Stimulated activated CD4-positive, alpha-beta T cell treated with anti-CD3 and anti-CD28 coated beads, TNF-alpha, amount 100 ng/mL, for 4 hours (primary cell): ENCODE measurements at places on chromosomes 2 and 18.

- DNase-seq, result no peak
Measured at GRCh38 chr2:27717070-27717795, 53.5 kb downstream of the SLC4A1AP start.

DNA sequence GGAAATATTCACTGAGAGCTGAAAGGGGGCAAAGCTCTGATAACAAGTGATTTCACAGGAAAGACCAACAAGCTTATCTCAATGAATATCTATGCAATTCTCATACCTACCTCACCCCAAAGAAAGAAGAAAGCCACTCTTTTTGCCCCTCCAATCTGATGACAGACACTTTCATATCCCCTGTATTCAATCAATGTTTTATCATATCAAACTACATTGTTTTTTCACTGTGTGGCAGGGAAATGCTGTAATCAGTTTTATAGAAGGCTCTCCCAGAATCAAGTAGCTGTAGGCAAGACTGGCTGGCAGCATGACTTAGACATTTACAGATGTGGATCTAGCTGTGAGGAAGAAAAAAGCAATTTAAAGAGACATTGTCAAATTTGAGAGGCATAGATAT, 81.3 kb upstream of the PIK3C3 start:
- DNase-seq, result no peak

GRCh38 chr2:48221846-48222516, 308.0 kb upstream of the STON1 start:
- no peak for DNase-seq

GRCh38 chr2:161111531-161111930, 48.7 kb upstream of the TANK start:
- no peak for DNase-seq

DNA sequence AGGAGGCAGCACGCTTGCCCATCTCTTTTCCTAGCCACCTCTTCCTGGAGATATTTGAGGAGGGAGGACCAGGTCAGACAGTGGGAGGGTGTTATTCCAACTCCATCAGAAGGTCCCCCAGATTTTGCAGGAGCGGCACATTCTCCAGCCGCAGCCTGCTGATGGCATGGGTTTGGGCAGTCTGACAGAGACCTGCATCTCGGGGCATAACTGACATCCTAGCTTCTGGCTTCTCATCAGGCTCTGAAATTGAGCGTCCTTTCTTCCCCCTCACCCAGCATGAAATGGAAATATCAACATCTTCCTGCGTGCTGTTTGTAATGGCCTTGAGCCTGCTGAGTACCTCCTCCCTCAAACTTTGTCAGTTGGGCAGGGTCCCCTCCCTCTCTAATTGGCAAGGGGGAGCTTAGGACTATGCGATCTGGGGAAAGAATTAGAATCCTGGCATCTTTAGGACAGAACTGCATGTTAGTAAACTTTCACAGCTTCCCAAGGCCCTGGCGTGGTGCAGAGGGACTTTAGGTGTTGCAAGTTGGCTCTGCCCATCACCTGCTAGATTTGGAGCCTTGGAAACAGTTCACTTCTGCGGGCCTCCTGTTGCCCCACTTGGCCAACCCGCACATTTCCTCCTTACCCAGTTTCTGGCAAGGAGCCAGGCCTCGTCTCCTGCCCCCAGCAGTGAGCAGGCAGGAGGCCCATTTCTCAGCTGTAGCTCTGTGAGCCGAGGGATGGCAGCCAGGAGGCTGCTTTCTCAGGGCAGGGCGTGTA, 2.2 kb downstream of the ITM2C start:
- DNase-seq, result no peak

- DNase-seq, result peak; percentile 9
Measured at GRCh38 chr2:84302513-84303412, 156.3 kb downstream of the SUCLG1 start.

DNA sequence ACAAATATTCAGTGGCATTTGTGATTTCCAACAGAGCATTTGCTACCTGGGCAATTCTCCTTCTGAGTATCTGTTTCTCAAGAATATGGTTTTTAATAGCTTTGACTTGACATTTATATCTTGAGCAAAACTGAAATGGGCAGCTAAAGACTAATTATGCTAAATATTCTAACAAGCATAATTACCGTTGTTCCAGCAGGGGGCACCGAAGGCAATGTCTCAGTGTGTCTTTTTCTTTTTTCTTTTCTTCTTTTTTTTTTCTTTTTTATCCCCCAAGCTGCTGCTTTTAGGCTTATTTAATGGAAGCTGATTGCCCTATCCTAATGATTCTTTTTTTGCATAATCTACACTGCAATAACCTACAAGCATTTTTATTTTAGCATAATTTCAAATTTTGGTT, 138.9 kb upstream of the NABP1 start:
- DNase-seq, result no peak

DNA sequence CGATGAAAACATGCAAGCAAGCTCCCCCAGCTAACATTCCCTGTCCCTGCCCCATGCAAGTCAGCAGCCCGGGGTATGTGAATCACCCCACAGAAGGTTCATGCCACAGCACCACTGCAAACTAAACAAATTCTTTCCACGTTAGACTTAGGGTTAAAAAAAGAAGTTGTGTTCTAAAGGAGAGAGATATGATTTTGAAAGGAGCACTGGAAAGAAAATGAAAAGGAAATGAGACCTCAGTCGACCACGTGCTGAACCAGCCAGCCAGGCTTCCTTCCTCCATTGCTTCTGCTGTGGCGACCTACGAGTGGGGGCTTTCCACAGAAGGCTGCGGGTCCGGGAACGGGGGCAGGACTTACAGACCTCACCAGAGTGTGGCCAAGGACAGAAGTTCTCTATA, 52.0 kb downstream of the ARL4C start:
- peak; percentile 36 for DNase-seq

GRCh38 chr18:53543711-53544110, 680.8 kb downstream of the MBD2 start:
- no peak for DNase-seq

GRCh38 chr2:239533569-239534316, 132.9 kb upstream of the HDAC4 start:
- DNase-seq, result no peak

GRCh38 chr2:222577341-222577740, 78.6 kb downstream of the FARSB start:
- no peak for DNase-seq

DNA sequence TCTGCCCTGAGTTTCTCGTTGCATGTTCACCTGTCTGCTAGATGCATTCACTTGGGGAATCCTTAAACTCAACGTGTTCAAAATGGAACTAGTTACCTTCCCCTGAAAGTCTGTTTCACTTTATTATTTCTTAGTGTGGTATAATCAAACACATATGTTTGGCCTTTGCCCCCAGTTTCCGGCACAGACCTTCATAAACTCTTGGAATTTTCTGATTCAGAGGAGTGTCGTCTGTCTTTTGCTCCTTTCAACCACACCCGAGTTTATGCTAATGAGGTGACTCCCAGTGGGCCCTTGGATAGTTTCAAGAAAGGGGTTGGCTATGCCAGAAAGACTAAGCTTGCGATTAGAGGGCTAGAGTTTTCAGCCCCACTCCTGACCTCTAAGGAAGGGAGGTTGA, 198.9 kb downstream of the CDCA7 start:
- no peak for DNase-seq

- DNase-seq, result no peak
Measured at GRCh38 chr2:220678943-220679342, 893.2 kb downstream of the EPHA4 start.

GRCh38 chr2:3575534-3576262, 638 bp downstream of the RPS7 start:
- DNase-seq, result peak; percentile 5

DNA sequence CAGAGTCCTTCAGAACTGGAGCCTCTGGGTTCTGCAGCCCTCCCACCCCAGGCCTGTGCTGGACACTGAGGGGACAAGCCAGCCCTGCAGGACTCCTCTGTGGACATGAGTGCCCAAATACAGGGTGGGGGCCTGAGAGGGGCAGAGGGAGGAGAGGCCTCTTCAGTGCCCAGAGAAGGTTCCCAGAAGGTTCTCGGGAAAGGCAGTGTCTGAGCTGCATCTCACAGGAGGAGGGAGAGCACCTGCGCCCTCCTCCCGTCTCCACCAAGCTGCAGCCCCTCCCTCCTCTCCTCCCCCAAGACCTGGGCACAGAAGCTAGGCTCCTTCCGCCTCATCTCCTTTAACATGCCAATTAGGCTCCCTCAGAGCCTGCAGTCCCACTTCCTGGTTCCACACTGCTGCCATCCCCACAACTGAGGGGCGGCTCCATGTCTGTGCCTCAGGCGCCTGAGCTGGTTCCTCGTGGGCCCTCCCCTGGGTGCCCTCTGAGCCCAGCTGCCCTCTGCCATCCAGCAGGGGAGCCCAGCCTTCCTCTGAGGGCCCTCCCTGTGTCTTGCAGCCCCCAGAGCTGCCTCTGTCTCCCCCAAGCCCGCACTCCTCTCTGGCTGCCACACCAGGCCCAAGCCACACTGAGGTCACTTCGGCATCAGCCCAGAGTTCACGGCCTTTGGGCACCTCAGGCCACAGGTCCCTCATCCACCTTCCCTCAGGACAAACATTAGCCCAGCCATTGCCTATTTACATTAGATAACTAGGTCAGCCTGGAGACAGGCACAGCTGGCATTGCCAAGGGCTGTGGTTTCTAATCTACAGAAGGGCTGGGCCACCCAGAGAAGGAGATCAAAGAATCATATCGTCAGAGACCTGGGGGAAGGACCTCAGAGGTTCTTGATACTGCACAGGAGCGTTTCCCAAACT, 28.9 kb downstream of the KCNK3 start:
- DNase-seq, result no peak

DNA sequence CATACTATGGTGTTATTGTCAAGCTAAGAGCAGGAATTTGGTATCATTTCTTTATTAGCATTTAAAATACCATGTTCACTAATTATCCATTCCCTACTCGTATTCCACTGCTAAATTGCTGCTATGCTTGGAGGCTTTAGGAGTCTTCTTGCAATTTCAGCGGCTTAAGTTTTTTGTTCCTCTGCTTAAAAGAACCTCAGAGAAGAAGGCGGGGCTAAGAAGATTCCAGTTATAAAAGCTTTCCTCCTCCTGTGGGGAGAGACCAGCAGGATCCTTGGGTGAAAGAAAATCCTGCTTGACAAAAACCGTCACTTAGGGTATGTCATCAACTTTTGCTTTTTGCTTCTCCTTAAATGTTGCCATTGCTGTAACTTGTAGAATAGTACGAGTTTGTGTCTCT, at the start of gene TRPM8:
TSS of gene TRPM8 (plus strand) at position 258 of the 400 bp plus-strand sequence. CDS start 9,165 bp downstream, outside the sequence.
- DNase-seq, result no peak

- DNase-seq, result no peak
Measured at GRCh38 chr2:22894761-22895160, 490.2 kb upstream of the KLHL29 start.

DNA sequence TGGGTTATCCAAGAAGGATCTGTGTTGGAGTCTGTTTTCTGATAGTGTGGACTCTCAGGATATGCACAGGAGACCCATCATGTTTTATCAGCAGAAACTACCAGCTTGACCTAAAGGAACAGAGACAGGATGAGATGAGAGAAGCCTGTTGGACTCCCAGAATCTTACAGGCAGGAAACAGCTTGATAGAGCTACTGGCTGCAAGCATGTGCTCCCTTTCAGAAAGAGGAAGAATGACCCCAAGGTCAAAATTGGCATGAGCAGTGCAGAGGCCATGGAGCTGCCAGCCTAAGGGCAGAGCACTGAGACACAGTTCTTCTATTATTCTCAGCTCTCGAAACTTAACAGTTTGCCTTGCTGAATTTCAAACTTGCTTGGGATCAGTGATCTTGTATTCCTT, 135.2 kb upstream of the NFATC1 start:
- DNase-seq, result no peak

DNA sequence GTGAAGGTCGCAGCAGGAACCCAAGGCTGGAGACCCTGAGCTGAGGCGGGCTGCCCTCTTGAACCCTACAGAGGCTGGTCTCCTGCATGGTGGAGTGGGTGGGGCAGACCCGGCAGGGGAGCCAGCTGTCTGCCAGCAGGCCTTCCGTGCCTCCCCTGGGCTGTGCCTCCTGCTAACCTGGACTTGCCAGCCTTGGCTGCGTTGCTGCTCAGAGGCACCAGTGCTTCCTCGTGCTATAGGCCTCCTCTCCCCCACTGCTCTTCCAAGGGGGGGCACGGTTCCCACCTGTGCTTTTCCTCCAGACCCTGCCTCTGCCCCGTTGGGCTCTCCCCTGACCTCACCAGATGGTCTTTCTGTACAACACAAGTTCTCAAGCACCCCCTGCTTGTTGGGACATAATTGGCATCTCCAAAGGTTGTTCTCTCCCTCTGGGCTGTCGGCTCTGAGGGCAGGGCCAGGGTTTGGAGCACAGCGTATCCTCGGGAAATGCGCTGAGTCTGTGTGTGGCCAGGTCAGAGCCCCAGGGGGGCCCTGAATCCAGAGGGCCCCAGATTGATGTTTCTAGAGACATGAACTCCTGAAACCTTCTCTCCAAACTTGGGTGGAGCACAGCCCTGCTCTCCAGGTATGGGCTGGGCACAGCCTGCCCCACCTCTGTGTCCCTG, 6.7 kb downstream of the ARHGEF4 start:
- no peak for DNase-seq

- DNase-seq, result no peak
Measured at GRCh38 chr18:70021498-70021897, 73.8 kb upstream of the CD226 start.

DNA sequence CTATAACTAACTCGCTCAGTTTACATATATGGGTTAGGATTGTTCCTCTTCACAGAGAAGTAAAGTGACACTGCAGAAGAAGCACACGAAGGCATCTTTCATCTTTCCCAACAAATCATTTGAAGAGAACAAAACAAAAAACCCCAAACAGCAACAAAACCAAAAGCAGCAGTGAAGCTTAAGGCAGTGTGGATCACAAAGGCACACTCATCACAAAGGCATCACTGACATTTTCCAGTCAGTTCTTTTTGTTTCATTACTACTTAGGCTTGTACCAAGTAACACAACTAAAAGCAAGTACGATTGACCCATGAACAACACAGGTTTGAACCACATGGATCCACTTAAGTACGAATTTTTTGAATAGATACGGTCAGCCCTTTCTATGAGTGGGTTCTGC, 75.7 kb downstream of the RNF152 start:
- DNase-seq, result no peak

GRCh38 chr18:9628984-9629383, 14.6 kb upstream of the PPP4R1 start:
- no peak for DNase-seq

DNA sequence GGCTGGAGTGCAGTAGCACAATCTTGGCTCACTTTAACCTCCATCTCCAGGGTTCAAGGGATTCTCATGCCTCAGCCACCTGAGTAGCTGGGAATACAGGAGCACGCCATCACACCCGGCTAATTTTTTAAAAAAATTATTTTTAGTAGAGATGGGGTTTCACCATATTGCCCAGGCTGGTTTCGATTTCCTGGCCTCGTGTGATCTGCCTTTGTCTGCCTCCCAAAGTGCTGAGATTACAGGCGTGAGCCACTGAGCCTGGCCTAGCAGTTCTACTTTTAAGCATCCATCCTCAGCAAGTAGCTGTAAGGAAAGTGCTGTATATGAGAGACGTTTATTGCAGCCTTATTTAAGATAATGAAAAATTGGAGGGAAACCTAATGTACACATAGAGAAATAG, 79.7 kb downstream of the ZDBF2 start:
- no peak for DNase-seq

DNA sequence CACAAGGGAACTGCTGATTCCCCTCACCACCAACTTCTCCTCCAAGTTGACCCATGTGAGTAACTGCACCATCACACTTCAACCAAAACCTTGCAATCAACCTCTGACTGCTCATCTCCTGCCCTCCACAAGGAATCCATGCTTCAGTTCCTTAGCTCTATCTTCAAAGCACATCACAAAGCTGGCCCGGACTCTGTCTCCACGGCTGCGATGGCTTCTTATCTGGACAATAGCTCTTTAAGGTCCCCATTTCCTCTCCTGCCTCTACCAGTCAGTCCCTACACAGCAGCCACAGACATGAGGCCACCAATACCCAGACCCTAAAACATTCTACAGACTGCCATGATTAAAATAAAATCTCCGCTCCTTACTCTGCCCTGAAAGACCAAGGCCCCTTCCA, 25.7 kb downstream of the MBOAT2 start:
- no peak for DNase-seq
